Omental fat pad (tissue), 4 donors: ENCODE measurements at places on chromosomes 13 and 19.

DNA sequence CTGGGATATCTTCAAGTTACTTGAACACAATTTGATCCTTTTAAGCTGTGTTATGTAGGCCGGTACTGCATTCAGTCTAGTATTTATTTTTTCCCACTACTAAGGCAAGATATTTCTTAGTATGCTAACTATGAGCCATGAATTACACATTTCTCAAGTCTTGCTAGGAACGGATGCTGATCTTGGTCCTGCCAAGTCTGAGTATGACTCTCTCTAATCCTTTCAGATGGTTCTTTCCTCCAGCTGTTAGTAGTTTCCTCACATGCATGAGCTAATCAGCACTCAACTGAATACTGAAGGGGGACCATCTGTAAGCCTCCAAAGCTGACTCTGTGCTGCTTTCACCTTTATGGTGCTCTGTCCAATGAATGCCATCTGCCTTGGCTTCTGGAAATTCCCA lies 460.3 kb downstream of the KCTD12 start:
- no peak for DNase-seq

- DNase-seq: no peak
Measured at GRCh38 chr19:48632692-48633147, 4.5 kb downstream of the DBP start.

DNA sequence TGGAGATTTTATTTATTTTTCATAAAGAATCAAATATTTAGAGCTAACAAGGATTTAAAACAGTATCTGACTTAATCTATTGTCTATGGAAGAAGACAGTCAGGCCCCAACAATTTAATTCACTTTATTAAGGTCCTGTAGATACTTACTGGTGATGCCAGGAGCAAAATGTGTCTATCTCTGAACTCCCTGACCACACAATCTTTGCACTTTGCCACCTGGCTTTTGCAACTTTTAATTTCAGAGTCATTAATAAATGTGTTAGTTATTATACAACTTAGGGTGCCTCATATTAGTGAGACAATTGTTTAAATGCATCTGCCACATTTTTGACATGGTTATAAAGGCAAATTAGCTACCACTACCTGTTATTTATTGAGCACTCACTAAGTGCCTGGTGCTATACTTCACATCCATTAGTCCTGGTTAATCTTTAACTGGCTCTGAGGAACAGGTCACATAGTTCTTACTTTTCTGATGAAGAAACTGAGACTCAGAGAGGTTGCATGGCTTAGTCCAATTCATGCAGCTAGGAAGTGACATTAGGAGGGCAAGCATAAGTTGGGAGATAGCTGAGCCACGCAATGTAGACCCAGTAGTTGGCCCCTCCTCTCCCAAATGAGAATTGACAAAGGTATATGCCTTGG lies 297.9 kb downstream of the DCT start:
- DNase-seq: no peak

DNA sequence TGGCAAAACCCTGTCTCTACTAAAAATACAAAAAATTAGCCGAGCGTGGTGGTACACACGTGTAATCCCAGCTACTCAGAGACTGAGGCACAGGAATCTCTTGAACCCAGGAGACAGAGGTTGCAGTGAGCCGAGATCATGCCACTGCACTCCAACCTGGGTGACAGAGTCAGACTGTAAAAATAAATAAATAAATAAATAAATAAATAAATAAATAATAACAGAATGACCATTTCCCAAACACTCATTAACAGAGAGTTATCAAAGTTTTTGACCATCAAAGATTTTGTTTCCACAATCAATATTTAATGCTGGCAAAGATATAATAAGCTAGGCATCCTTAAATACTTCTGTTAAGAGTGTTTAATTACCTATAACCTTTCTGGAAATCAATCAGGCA lies 299.4 kb downstream of the KCTD12 start:
- DNase-seq: no peak

DNA sequence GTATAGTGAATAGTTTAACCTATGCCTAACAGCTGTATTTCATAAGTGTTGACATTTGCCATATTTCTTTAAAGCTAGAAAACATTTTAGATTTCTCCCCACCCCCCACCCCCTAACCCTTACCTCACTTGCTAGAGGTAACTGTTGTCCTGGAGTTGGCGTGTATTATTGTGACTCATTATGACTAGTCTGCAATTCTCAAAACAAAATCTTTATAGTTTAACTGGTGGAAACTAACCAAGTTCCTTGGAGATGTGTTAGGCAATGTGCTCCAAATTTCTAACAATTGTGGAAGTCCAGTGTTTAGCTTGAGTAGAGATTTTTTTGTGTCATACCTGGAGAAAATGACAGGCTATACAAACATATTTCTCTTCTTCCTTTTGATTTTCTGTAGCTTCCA lies 38.0 kb downstream of the KCTD4 start:
- no peak for DNase-seq

DNA sequence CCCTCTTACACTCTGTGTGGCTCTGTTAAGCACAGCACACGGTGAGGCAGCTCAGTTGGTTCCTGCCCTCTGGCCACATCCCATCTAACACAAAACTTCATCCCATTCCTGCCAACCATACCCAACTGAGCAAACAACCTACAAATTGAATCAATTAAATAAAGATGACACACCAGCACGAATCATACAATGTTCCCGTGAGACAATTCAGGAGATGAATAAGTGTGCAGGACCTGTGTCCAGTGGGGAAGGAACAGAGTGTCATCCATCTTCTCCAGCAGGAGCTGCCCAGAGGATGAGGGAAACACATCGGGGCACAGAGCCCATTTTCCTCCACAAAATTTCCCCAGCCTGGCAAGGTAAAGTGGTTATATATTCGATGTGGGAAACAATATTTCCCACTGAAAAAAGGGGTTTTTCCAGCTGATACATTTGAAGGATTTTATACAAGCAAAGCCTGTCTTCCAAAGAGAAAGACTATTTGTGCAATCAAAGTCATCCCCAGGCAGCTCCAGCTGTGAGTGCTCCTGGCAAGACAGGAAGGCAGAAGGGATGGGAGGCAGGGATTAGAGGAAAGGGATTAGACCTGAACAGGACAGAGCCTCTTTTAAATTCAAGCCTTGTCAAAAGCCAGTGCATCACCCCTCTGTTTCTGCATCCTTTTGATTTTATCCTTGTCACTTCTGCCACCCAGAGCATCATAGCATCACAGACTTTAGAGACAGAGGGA lies 240.2 kb downstream of the LHFPL6 start:
- no peak for DNase-seq

DNA sequence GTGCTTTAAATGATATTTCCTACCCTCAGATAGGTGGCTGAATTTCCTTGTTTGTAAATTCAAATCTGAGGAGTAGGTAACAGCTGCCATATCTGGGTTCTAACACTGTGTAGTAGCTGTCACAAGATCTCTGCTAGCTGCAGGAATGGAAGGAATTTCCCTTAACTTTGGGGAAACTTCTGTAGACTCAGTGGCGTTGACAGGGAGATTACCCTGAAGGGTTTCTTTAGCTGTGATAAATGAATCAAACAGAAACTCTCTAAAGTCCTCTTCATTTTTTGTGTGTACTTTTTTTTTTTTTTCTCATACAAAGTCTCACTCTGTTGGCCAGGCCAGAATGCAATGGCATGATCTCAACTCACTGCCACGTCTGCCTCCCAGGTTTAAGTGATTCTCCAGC lies 5.3 kb upstream of the EPSTI1 start:
- no peak for DNase-seq
